ENCODE measurements at places on chromosomes 4 and X. TPM values are rescaled to one million over a fixed set of nuclear protein-coding genes. Genes with fewer than 3 reads are reported as not detected.
A peak's percentile ranks its signal among the peaks of the same experiment; 100 is the strongest.

ZCCHC18 gene
- 4.5 TPM for total RNA-seq

PPEF2 gene
- total RNA-seq = not detected

DNA sequence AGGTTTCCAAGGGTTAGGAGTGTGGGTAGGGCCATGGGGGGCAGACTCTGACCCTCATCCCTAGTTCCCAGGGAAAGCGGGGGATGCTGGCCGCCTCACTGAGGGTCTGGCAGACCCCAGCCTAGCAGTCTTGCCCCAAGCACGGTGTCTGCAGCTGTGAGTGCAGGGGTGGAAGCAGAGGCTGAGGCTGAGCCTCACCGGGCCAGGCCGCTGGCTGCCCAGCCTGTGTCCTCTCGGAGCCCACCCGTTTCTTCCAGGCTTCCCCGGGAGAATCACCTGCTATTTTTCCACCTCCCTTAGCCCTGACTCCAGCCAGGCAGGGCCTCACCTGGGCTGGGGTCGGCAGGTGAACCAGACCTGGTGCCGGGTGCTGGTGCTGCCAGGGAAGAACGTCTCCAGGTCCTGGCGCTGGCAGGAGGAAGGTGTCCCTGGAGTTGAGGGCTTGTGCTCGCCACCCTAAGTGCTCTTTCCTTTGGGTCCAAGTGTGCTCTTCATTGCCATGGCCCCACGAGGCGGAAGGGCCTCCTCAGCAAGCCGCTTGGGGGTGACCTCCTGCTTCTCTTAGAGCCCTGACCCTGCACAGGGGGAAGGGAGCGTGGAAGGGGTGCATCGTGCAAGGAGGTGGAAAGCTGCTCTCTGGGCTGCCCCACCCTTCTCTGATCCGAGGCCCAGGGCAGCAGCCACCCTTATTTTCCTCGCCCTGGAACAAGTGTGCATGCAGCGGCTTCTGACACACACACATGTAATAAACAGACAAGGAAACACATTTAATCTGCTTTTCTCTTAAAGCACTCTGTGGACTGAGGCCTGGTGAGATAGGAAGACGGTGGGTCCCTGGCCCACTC, 112.7 kb downstream of the FAM53A start:
- DNase-seq = no peak

- no peak for DNase-seq
Observed at GRCh38 chr4:138405466-138405891, 163.3 kb upstream of the SLC7A11 start.

GALNTL6 gene
- not detected for total RNA-seq

- peak; percentile 15 for DNase-seq
Observed at GRCh38 chrX:72492499-72492898, 80.1 kb downstream of the HDAC8 start.

DNA sequence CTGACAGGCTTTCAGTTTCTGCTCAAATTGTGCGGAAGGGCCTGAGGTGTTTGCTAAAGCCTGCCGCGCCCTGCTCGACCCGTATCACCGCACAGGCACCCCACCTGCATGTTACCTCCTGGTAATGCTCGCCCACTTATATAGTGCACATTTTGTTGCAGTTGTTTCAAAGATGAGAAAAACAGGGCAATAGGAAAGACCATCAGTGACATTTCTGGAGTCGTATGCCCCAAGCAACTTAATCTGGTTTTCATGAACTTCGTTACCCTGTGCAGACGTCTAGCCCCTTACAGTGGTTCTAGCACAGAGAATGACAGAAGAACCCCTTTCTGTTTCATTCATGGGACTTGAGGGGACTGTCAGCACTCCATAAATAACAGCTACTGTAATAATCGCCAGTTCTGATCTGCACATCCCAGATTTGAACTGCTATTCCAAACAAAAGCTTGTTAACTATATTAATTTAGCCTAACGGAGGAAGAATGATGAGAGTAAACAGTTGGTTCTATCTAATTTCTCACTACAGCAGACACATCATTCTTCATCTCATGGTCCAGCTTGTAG, 940 bp upstream of the DCTD start:
- no peak for DNase-seq

BMPR1B gene
- not detected for total RNA-seq

GRCh38 chr4:143302536-143302935, 34.1 kb upstream of the GAB1 start:
- DNase-seq = no peak

- no peak for DNase-seq
Observed at GRCh38 chrX:44384688-44385338, 41.3 kb upstream of the EFHC2 start.

DOCK11 gene
- 34.7 TPM for total RNA-seq

GRCh38 chr4:25013756-25014661, 16.7 kb downstream of the LGI2 start:
- DNase-seq = no peak

F11 gene
- not detected for total RNA-seq

DNA sequence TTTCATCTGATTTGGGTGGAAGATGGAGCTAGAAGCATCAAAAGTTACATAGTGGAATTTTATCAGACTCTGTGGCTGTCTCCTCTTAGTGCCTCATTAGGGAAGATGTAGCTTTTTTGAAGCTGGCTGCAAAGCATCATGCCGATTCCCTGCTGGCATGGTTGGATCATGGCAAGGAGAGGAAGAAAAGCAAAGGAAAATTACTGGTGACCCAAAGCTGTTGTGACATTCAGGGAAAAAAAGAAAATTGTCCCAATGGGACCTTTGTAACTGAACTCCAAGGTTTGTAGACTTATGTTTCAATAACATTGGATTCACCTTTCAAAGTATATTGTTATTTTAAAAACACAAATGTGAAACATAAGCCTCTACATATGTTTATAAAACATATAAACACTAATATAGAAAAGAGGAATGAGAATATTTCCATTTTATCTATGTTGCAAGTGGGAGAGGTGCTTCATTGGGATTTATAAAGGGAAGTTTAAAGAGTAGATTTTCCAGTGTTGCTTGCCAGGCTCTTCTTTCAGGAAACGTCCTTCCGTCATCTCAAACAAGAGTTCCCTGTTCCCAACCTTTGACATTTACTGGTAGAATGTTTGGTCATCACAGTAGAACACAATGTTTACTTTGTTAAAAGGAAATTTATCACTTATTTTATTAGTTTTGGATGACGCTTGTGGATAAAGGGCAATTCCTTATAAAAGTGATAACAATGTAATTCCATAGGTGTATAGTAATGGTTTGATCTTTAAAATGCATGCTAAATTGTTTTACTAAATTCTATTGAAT, 190.1 kb upstream of the GPRIN3 start:
- DNase-seq = no peak

YTHDC1 gene
- total RNA-seq = 102 TPM

- DNase-seq = no peak
Observed at GRCh38 chrX:106718709-106719108, 7.8 kb upstream of the RNF128 start.

DNA sequence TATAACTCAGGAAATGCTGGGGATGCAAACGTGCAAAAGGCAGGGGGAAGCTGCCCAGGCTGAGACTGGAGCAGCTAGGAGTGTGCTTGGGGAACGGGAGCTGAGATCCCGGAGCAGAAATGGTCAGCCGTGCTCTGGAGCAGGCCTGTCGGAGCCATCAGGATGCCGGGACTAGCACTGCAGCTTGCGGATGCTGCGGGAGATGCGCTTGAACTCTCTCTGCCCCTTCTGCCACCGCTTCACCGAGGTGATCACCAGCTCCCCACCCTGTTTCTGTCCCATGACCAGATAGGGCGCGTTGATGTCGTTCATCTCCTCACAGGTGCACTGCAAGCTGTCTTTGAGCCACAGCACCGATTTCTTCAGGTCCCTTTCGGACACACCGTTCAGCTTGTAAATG, 7.6 kb downstream of the SFRP2 start:
- no peak for DNase-seq

DNA sequence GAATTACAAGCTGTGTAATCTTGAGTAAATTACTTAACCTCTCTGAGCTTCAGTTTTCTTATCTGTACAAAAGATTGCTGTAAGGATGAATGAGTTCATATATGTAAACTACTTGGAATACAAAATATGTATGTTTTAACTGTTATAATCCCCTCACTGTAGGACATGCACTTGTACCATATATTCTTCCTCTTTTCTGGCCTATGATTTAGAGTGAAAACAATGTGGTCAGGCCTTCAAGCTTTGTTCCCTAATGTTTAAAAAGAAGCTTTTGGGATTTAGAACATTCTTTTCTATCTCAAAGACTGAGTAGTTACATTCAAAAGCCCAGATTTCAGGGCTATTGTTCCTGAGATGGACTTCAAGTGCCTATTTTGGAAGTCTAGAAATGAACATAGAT, 26.7 kb upstream of the GPRIN3 start:
- no peak for DNase-seq

ITM2A gene
- not detected for total RNA-seq

AADAT gene
- not detected for total RNA-seq

DNA sequence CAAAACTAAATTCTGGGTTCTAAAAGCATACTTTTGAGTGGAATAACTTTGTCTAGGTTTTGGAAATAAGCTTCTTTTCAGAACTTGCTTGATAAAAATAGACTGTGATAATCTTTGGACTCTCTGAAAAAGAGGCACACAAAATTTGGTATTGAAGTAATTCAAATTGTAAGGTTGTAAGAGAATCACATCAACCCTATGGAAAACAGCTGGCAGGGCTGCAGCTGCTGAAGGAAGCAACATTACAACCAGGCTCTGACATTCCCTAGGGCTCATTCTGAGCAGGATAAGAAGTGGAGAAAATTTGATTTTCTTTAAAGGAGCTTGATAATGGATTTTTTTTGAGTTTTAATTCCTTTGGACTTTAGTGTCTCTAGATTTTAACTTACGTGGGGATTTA, 147.6 kb downstream of the FSTL5 start:
- no peak for DNase-seq

DNA sequence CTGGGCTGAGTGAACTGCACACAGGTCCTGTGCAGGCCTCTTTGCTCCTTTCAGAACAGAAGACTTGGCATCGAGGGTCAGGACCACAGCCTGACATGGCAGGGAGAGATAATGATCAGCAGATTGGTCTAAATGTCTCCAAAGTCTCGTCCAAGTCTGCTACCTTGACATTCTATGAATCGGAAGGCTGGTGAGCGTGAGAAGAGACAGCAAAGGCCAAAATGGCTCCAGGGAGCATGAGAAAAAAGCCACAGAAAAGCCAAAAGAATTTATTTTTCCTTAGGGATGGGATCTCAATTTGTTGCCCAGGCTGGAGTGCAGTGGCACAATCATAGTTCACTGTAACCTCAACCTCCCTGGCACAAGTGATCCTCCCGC, 32.3 kb upstream of the IQSEC2 start:
- no peak for DNase-seq

SPANXC gene
- total RNA-seq = not detected

DNA sequence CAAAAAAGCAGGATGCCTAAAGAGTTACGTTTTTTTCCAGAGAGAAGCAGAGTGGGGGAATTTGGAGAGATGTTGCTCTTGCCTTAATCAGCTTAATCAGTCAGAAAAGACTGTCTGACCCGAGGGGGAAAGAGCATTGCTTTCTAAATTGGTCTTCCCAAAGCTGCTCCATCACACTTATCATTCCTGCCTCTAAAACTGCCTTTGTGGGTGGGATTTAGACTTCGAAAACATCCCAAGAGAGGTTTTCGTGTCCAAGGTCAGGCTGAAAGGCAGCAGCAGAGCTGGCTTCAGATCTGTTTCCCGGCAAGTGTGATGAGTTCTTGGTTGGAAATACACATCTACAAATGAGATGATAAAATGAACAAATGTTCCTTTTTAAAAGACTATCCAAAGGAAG, 155.2 kb downstream of the SH2D1A start:
- no peak for DNase-seq

CRLF2 gene
- total RNA-seq = 0.80 TPM

- no peak for DNase-seq
Observed at GRCh38 chr4:12005471-12005870, 576.8 kb upstream of the HS3ST1 start.

- DNase-seq = no peak
Observed at GRCh38 chr4:148112231-148112982, 329.8 kb downstream of the NR3C2 start.

GRCh38 chrX:100747703-100748102, 15.8 kb upstream of the SYTL4 start:
- no peak for DNase-seq

- no peak for DNase-seq
Observed at GRCh38 chr4:96630839-96631238, 790.9 kb downstream of the PDHA2 start.
